ENCODE measurements at places on chromosomes 3 and 15.
A peak's percentile ranks its signal among the peaks of the same experiment; 100 is the strongest.

DNA sequence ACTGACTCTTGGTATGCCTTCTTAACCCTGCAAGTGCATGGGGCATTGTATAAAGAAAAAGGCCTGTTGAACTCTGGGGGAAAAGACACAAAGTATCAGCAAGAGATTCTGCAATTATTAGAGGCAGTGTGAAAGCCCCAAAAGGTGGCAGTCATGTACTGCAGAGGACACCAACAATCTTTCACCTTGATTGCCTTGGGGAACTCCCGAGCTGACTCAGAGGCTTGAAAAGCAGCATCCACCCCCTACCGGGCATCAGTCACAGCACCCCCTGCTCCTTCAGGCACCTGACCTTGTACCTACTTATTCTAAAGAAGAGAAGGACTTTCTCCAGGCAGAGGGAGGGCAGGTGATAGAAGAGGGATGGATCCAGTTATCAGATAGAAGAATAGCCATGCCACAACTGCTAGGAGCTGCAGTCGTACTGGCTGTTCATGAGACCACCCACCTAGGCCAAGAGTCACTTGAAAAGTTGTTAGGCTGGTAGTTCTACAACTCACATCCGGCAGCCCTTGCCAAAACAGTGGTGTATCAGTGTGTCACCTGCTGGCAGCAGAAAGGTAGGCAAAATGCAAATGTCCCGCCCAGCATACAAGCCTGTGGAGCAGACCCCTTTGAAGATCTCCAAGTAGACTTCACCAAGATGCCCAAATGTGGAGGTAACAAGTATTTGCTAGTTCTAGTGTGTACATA lies 241.6 kb upstream of the CNTN6 start:
- no peak for DNase-seq

GRCh38 chr3:89059211-89059925 lies 48.1 kb upstream of the EPHA3 start:
- DNase-seq = no peak

- DNase-seq = no peak
Measured at GRCh38 chr3:7388026-7388425, 527.1 kb downstream of the GRM7 start.

DNA sequence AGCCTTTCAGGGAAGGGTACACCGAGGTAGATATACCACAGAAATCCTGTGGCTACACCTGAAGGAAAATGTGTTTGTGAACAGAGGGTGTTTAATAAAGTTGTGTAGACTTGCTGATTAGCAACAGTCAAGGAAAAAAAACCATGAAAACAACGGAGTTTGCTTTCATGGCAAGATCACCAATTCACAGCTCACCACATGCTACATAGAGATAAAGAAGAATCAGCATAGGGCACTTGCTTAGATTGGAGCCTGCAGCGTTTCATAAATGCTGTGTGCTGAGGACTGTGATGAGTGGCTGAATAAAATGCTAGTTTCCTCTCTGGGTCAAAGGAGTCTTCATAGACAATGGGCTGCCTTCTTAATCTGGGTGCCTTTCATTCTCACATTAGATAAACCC lies 257.6 kb downstream of the SLC9A9 start:
- DNase-seq = no peak

DNA sequence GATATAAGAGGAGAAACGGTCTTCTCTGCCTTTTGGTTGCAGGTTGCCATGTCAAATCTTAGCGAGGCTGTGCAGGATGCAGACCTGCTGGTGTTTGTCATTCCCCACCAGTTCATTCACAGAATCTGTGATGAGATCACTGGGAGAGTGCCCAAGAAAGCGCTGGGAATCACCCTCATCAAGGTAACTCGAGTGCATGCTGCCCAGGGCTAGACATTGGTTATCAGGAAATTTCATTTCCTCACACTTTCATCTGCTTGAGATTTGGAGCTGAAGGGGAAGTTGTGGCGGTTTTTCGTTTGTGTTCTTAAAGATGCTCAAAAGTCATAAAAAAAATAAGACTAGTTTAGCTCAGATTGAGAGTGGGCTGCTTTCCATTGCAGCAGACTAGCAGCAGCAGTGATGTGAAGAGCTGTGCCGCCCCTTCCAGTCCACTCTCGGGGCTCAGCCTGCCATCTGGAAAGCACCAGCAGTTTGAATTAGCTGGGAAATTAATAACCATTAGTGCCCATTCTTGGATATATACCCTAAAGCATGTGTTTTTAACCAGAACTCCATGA lies 32.2 kb downstream of the GPD1L start:
- no peak for DNase-seq

- peak; percentile 93 for DNase-seq
Measured at GRCh38 chr3:98966862-98967546, 65.5 kb upstream of the DCBLD2 start.

DNA sequence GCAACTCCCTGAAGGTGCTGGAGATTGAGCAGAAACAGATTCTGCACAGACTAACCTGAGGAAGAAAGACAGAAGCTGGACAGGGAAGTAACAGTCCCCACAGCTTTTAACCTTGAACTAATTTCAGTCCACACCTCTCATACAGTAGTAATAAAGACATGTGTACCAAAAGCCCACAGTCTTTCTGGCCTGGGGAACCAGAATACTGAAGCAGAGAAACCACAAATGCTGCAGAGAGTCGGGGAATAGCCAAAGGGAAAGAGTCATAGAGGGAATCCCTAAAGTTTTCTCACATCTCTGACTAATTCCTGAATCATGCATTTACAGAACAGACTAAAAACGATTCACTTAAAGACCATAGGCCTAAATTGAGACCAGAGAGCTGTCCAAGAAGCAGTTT lies 503.4 kb upstream of the NECTIN3 start:
- DNase-seq = peak; percentile 72

DNA sequence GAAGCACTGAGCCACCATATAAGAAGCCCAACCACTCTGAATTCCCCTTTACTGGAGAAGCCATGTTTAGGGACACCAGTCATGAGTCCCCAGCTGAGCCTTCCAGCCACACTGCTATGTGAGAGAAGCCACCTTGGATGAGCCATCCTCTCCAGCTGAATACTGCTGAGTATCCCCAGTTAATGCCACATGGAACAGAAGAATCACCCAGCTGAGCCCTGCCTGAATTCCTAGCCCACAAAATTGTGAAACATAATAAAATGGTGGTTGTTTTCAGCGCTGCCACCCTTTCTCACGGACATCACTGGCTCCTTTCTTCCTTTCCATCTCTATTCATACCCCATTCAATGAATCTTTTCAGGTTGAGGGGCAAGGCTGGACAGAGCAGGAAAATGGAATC lies 22.1 kb upstream of the LYZL4 start:
- no peak for DNase-seq

- peak; percentile 22 for DNase-seq
Measured at GRCh38 chr3:100796556-100796955, 87.3 kb downstream of the TFG start.

DNA sequence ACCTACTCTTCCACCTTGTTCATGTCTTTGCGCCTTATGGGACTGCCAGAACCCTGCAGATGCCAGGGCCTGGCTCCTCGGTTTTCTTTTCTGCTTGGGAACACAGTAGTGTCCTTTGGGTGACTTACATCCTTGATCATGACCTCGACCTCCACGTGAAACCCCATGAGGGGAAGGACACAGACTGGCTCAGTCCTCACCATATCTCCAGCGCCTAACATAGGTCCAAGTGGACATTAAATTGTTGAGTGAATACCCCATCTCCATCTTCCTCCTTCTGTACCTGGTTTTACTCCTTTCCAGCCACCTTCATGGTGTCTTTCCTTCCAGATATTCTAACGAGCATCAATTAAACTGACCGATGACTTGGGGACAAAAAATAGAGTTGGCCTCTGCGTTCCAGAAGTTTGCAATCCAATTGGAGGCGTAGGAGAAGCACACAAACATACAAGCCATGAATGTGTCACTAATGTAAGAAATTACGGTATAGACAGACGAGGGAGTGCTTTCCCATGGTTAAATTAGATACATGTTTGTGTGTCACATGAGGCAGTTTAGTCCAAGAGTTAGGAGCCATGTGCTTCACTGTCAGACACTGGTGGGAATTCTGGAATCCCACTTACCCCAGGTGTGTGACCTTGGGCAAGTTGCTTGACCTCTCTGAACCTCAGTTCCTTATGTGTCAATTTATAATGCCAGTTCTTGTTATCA lies 907 bp upstream of the HERC1 start:
- no peak for DNase-seq

- DNase-seq = no peak
Measured at GRCh38 chr15:52095597-52096262, 16.8 kb downstream of the BCL2L10 start.

DNA sequence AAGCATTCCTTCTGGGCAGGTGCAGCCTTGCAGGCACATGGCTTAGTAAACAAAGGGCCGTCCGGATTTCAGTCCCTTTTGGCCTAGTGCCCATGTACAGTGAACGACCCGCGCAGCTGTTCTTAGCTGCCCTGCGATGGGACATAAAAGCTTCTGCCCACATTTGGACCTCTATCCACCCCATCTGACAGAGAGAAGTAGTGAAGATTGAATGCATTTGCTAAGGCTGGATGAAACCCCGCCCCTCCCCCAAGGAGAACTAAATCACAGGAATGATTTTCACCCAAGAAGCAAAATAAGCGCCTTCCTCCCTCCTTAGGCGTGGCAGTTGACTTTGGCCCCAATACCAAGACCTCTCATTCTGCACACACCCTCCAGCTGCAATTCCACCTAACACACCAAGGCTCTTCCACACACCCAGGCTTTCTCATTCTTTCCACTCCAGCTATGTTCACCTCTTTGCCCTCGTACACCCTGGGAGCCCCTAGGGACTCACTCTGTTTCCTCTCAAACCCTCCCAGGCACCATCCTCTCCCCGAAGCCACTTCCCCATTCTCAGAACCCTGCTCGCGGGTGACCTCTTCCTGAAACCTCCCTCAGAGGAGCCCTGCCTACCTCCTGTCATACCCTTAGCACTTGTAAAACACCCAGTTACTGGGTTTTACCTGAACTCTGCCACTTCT lies 14.1 kb upstream of the HRH1 start:
- no peak for DNase-seq

GRCh38 chr3:194046995-194047645 lies 88.8 kb upstream of the HES1 start:
- no peak for DNase-seq

- no peak for DNase-seq
Measured at GRCh38 chr3:65928110-65928509, 110.6 kb downstream of the MAGI1 start.

DNA sequence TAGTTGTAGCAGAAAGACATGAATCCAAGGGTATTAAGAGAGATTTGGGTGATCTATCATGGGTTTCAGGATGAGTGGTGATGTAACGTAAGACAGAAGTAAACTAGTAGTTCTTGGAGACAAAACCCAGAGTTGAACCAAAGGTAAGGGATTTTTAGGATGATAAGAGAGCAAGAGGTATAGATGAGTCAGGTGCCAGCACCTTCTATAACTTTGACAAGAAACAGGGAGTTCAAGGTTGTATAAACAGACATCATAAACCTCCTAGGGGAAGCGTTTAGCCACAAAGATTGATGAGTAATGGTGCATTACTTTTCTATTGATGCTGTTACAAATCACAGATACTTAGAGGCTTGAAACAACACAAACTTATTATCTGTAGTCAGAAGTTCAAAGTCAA lies 447.3 kb upstream of the ARHGEF26 start:
- no peak for DNase-seq

DNA sequence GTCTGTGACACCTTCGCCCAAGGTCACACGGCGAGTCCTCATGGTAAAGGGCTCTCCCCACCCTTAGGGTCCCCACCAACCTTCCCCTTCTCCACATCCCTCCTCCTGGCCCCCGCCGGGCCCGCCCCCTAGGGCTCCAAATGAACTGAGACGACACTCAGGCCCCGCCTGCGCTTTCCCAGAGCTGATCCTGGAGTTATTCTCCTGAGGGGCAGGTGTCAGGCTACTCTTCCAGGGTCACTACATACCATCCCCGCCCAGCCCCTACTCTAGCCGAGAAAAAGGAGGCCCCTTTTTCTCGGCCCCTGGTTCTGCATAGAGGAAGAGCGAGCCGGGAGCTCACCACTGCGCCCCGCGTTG lies 292 bp downstream of the USP4 start:
- DNase-seq = no peak

DNA sequence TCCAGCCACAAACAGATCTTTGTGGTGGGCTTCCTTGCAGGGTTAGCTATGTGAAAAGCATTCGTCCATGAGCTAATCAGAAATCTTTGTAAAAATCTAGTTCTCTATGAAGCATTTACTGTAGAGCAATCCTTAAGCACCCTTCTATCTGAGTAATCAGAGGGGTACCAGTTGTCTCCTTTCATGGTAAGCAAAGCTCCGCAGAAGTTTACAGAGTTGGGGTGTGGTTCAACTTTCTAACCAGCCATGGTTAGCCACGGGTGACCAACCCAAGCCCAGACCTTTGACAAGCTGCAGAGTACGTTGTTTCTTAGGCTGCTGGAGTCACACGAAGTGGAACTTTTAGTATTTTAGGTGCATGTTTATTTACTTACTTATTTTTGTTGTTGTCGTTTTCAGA lies 77.4 kb downstream of the FLNB start:
- DNase-seq = no peak

DNA sequence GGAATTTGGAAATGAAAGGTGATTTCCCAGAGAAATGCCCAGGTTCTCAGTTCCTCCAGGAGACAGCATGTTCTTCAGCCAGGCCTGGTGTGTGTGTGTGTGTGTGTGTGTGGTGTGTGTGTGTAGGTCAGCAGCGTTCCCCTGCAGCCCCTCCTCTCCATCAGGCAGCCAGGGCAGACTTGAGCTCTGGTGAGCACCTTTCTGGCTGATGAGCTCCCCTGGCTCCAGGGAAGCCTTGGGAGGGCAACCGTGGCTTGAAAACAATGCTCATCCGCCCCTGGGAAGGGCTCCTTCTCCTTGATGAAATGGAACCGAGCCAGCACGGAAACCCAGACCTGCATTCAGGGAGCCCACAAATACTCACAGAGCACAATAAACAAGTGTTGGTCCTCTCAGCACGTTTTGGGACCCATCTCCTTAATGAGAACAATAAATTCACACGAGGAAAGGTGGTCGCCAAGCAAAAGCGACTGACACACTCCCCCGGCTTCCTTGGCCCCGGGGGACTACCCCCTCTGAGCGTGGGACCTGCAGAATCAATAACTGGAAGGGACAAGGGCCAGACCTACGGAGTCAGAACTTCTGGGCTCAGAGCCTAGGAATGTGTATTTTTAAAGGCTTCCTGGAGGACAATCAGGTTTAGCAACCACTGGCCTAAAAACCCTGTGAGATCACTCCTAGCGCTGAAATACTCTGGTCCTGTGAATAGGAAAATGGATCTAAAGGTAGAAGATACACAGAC lies 38.6 kb upstream of the HES1 start:
- DNase-seq = no peak

DNA sequence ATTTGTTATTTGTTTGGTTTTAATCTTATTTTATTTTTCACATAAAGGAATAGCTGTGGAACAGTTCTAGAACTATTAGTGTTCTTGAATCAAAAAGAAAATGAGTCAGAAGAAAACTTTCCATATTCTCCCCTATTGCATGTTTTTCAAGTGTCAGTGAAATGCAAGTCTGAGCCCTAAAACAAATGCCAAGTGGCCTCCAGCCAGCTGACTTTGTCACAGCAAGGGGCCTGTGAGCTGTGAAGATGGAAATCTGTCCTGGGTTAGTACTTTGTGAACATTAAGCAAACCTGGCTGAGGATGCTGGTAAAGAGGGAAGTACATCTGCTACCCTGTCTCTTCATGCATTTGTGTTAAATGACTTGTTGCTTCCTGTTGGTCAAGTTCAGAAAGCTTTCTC lies 14.2 kb downstream of the LRRC49 start:
- DNase-seq = no peak

GRCh38 chr15:92393071-92393979 lies at the start of gene ST8SIA2:
TSS of gene ST8SIA2 (plus strand) at chr15:92393881. CDS start at chr15:92394065, 184 bp downstream.
- DNase-seq = no peak

- DNase-seq = no peak
Measured at GRCh38 chr15:97933589-97933988, 26.9 kb upstream of the ARRDC4 start.

Data from HCT116 (cell line).